ENCODE measurements at places on chromosomes 1 and 21.

- no peak for DNase-seq
Observed at GRCh38 chr1:20216574-20216973, 30.3 kb upstream of the PLA2G2C start.

GRCh38 chr1:53899206-53899628, 5.2 kb downstream of the DIO1 start:
- no peak for DNase-seq

DNA sequence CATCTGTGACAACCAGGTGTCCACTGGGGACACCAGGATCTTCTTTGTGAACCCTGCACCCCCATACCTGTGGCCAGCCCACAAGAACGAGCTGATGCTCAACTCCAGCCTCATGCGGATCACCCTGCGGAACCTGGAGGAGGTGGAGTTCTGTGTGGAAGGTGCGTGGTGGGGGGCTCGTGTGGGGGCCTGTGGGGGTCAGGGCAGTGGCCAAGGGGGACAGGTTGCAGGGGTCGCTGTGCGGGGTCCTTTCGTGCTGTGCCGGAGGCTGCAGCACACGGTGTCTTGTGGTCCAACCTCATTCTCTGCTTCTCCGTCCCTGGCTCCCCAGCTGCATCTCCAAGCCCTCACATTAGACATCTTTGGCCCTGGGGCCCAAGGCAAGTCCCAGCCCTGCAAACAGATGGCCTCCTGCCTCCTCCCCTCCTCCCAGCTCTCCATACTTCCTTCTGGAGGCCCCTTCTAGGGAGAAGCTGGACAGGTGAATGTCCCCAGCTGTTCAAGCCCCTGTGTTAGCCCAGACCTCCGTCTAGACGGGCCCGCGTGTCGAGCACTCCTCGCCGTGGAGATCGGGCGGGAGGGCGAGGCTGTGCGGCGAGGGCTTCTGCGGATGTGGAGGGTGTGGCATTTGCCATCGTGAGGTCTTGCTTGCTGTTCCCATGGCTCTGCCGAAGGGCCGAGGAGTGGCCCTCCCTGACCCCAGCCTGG, 2.5 kb downstream of the AGRN start:
- DNase-seq: no peak

DNA sequence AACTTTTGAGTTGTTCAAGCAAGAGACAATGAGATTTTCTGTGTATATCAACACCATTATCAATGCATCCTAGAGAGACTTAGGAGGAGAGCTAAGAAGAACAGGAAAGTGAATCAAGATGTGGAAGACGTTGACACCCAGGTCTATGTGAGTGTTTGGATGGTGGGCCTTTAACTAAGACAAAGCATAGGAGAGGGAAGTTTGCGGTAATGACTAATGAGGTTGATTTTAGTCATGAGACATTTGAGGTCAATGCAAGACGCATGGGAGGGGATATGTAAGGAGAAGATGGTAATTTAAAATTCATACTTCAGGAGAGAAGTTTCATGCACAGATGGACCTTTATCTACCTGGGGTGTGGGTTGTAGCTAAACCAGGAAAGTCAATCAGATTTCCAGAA, 269.6 kb downstream of the VAV3 start:
- DNase-seq: no peak

DNA sequence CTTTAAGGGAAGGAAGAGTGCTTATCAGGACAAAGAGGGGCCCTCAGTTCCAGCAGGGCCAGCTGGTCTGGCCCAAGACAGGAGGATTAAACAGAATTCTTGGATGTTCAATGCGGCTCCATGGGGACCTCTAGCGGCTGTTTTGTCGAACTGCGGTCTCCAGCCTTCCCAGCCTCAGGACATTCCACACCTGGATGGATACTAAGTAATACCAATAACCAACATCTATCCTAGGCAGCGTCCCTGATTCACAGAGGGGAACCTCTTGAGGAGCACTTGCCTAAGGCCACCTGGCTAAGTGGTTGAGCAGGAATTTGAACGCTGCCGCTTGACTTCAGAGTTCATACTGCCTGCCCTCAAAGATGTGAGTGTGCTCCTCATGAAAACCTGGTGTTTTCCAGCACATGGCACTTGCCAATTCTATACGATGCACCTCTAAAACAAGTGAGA, 15.5 kb upstream of the CD247 start:
- no peak for DNase-seq

DNA sequence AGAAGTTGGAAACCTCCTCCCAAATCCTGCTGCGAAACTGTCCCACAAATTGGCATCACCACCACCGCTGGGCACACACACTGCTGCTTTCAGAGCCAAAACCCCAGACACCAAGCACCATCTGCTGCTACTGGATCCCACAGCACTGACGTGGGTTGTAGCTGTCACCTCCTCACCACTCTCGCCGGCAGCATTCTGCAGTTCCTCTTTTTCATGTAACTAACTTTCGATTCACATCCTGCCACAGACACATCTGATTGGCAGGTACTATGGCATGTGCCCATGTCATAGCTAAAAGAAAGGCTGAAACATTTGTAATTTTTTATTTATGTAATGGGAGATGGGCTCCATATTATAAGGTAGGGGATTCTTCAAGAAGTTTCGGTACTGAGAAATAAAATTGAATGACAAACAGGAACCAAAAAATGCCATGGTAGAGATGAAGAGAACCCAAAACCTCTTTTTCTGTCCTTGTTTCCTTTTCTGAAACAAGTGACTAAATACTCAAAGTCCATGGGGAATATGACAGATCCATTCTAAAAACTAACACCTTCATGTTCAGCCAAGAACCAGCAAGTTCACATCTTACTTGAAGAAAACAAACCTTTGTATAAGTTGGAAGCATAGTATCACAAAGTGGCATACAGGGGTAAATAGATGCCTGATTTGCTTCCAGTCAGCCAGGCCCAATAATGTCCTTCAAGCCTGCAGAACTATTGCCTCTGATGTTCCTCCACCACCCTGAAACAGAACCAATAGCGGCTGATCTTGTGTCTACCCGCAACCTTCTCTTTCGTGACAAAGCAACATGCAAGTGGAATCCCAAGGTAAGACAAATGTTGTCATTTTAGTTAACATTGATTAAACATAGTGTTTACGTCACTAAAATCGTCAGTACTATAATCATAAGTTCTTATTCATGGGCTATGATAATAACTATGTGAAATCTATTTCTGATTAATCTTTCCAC, 26.6 kb upstream of the RGS13 start:
- DNase-seq: peak; percentile 24

- no peak for DNase-seq
Observed at GRCh38 chr21:34280959-34281358, 82.8 kb upstream of the KCNE2 start.

DNA sequence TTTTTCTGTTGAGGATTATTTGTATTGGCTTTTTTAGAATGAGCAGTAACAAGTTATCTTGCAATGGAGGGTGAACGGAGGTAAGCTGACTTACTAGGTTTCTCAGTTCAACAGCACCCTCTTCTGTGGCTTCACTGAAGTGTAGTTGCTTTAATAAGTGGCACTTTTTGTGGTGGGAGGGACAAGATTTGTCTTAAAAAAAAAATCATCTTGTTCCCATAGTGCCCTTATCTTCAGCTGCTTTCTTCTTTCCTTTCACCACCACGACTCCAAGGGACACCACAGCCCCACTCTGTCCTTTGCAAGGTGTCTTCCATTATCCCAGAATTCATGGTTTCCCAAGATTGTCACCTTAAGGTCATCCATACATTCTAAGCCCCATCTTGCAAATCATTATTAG, 92.9 kb downstream of the PIGK start:
- DNase-seq: no peak

GRCh38 chr1:114719424-114719787, 2.8 kb upstream of the NRAS start:
- DNase-seq: no peak

GRCh38 chr1:23845163-23845562, 19.9 kb upstream of the HMGCL start:
- DNase-seq: no peak
